ENCODE measurements at places on chromosomes 2 and 18.

DNA sequence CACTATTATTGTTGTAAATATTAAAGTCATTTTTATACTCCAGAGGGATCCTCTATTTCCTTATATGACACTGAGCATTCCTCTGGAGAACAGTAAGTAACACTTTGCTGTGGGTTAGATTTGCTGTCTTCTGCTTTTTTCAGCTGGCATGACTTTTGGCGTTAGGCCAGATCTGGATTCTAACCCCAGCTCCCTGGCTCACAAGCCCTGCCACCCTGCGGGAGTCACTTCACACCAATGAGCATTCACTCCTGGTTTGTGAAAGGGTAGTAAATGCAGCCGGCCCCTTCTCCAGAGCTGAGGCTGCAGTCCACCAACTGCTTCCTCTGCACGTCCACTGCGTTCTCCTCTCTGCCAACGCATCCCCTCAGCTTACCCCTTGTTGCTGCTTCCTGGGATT is 373.8 kb upstream of the RAB6C start:
- no peak for DNase-seq

DNA sequence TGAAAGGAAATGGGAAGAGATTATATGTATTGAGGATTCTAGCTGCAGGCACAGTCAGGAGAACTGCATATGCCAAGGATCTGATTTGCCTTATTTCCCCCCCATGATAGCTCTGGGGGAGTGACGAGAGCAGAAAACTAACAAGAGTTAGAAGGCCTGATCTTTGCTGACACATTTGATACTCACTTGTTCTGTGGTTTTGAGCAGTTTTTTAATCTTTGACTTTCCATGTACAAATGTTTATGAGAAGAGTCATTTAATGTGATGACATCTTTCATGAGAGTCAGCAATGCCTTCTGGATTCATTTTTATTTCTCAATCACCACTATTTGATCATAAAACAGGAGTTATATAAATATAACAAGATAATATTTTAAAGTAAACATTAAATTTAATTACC is 12.7 kb upstream of the SERPINB7 start:
- DNase-seq: no peak

DNA sequence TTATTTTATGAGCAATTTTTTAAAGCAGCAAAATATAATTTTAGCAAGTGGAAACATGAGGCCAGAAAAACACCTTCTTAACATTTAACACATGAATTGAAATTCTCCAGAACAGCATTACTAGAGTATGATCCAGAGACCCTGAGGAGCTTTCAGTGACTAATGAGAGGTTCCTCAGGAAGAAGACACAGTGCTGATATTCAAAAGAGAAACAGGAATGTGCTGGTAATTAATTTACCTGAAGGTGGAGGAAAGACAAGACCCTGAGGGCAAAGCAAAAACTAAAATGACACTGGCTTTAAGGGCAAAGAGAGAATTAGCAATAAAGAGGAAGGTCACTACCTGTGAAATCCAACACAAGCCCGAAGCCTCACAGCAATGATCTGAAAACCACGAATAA is 97.0 kb downstream of the CDH2 start:
- DNase-seq: no peak

DNA sequence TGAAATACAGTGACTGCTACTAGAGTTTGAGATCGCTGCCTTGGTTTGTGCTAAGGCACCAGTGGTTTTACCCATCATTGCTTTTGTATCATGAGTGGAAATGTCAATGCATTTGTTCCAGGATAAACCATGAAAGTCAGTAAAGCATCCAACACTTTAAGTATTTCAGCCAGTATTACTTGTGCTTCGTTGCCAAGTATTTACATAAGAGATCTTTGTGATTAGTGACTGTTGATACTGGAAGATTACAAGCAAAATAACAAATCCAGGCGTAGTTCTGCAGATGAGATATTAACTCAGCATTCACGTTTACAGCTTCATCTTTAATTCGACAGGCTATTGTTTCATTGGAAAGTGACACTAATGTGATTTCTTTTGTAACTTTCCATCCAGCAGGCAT is 90.3 kb upstream of the B3GNT7 start:
- no peak for DNase-seq

- DNase-seq: no peak
Observed at GRCh38 chr2:37766106-37766505, 94.7 kb upstream of the CDC42EP3 start.

GRCh38 chr2:208489687-208490086 is 83.1 kb downstream of the PTH2R start:
- DNase-seq: no peak

- no peak for DNase-seq
Observed at GRCh38 chr2:235612181-235612950, 118.5 kb downstream of the AGAP1 start.

DNA sequence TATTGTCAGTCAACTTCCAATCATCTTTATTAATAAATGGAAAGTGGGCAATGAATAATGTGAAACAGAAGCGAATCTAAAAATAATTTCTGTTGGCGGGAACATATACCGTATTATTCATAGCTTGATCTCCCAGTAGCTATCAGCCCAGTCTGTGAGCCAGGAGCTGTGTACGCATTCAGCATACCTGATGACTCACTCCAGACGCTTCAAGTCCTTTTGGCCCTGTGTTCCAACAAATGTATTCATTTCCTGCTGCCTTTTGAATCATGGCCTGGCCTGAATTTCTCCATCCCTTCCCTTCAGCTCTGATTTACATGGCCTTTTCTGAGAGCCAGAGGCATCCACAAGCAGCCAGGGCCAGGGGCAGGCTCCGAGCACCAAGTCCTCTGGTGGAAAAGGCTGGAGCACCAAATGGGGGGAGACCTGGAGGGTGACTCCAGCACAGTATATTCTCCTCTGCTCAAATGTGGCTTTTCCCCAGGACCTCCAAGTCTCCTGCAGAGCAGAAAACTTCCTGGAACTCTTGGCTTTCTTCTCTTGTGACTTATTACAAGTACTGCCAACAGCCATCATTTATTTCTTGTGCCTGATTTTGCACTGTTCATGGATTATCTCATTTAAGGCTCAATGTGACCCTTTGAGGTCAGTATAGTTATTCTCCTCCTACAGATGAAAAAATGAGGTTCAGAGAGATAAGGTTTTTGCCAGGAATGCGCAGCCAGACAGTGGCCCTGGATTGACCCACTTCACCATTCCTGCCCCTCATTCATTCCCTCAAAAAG is 108.7 kb downstream of the EN1 start:
- DNase-seq: no peak

DNA sequence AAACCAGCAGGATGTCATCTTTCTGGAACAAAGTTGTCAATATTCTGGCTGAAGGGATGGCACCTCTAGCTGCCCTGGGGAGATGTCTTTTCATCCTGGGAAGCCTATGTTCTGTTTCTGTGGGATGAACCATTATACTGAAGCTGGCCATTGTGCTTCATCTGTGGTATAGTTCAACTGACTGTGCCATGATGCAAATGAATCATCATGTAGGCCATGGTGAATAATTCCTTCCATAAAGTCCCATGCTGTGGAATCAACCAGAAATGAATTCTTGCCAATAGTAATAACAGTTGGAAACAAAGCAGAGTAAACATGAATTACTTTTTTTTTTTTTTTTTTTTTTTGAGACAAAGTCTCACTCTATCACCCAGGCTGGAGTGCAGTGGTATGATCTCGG is 64.1 kb upstream of the CNGA3 start:
- DNase-seq: no peak

- DNase-seq: no peak
Observed at GRCh38 chr18:74013955-74014354, 133.7 kb downstream of the FBXO15 start.

DNA sequence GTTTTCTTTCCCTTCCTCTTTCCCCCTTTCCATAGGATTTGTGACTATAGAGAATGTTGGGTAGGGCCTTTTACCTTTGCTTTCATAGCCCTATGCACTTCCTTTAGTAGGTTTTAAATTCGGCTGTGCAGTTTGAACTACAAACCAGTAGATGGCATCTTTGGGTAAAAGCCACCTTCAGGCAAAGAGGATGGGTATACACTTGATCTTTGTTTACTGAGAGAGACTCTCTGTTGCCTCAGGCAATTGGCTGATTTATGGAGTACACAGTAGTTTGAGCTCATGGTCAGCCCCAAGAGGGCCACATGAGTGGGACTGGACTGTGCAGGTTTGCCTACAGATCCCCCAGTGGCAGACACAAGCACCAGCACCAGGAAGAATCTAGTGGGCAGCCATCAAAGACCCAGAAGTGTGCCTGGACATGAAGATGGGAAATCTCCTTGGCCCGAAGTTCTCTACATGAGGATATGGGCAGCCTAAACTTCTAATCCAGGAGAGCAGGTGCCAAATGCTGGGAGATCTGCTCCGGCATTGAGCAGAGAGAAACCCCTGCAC is 1304.3 kb upstream of the DDX18 start:
- DNase-seq: no peak

DNA sequence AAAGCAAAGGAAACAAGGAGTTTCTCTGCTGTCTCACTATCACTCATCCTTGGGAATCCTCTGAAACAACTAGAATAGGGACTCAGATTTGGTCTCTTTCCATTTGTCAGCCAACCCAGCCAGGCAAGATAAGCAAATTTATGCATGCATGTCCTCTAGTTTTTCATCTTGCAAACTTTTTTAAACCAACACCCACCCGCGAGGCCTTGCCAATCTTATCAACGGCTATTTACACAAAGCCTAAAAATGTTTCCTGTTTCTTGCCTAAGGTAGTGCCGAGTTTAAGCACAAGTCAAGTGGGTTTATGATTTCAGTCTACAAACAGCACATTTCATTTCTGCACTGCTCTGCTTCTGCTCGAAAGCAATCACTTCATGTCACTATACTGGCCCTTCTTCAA is 240.9 kb downstream of the STK39 start:
- DNase-seq: no peak

DNA sequence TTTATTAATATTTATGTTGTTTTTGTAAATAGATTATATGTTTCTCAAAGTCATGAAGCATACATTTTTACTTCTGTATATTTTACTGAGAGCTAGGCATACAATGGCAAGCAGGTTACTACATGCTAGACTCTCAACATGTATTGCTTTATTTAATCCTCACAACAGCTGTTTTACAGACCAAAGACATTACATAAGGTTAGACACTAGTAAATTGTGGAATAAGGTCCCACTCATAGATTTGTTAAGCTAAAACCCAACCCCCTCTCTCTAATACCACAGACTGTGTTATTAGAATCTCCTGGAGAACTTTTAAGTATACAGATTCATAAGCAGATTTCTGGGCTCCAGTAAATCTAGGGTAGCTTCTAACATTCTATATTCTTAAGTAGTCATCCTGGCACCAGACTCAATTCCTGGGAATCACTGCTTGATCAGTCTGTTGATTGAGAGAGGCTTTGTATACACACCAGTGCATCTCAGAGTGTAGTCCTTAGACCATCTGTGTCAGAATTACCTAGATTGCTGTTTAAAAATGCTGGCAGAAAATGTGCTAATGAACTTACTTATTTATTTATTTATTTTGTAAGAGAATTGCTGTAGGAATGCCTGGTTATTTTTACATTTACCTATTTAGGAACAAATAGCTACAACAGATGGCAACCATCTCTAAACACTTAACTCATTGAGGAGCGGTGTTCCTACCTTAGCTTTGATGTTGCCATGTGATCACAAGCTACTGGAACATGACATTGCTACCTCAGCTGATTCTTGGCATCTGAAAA is 153.5 kb upstream of the CAVIN2 start:
- DNase-seq: no peak

GRCh38 chr2:54595999-54596902 is 127.2 kb upstream of the EML6 start:
- no peak for DNase-seq

DNA sequence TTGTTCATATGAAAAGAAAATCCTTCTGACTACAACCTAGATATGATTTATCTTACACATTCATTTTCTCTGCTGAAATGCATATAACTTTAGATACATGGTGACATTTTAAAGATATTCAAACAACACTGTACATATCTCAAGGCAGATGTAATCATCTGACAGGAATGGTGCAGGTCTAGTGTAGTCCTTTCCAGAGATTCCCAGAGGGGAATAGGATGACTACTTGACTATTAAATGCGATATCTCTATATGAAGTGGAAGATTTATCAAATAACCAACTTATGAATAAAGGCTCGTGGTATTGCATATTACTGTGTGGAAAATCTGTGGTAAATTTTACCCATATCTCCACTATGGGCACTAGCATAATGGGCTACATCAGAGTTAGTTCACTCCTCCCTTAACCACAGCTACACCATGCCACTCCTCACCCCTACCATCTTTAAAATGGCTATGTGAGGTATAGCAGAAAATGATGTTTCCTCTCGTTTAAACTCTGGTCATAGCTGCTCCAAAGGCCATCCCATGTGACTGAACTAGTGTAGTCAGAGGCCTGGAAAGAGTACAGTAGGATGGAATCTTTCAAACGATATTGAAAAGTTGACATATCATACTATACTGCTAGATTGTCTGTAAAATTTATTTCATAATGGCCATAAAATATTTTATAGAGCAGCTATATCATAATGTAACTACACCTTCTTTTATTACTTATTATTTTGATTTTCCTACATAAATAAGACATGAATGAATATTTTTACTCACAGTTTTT is 9.1 kb upstream of the ITPRID2 start:
- no peak for DNase-seq

- no peak for DNase-seq
Observed at GRCh38 chr2:172080641-172081220, 4.6 kb upstream of the DLX1 start.

DNA sequence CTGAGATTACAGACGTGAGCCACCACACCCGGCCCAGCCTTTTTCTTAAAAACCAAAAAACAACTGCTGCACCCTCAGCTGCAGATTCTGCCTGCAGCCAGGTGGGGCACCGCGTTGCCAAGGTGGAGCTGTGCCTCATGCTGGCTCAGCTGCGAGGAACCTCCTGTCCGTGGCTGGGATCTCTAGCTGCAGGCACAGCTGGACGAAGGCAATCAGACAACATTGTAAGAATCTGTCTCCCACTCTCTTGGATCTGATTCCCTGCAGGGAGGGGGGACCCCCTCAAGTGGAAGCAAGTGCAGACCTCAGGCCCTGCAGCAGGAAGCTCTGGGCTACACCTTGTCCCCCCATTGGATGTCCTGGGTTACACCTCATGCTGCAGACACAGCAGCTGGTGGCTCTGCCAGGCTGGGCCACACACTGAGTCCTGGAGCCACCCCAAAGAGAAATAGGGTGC is 24.1 kb downstream of the CIDEA start:
- DNase-seq: no peak

DNA sequence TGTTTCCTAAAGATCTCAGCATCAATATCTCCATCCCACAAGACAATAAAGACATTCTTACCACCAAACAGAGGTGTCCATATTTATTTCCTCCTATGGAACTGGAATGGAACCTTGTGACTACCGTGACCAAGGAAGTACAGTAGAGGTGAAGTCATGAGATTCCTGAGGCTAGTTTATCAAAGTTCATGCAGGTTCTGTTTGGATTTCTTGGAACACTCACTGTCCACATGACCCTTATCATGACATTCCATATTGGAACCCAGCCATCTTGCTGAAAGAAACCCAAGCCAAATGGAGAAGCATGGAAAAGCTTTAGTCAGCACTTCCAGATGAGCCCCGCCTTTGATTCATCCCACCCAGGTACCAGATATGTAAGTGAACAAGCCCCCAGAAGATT is 516.0 kb upstream of the POU3F3 start:
- DNase-seq: no peak
